ENCODE measurements at places on chromosomes 7 and 10.

GRCh38 chr10:94963901-94964300 lies 25.4 kb downstream of the CYP2C9 start:
- H3K36me3 ChIP-seq, result no peaks in the 10 kb centered on the region
- H3K27ac ChIP-seq, result no peak overlapping the region
- no peaks in the 10 kb centered on the region for H3K4me1 ChIP-seq
- no peaks in the 10 kb centered on the region for H3K27me3 ChIP-seq

DNA sequence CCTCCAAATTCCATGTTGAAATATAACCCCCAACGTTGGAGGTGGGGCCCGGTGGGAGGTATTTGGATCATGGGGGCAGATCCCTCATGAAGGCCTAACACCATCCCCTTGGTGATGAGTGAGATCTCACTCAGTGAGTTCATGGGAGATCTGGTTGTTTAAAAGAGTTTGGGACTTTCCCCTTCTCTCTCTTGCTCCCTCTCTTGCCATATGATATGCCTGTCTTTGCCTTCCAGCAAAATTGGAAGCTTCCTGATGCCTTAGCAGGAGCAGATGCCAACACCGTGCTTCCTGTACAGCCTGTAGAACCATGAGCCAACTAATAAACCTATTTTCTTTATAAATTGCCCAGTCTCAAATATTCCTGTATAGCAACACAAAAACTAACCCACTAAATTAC lies 55.7 kb upstream of the CDK1 start:
- DNase-seq, result no peak
- no peak overlapping the region for H3K27ac ChIP-seq
- no peak overlapping the region for H3K4me3 ChIP-seq
- peaks cover 31% of the 10 kb centered on the region for H3K36me3 ChIP-seq

DNA sequence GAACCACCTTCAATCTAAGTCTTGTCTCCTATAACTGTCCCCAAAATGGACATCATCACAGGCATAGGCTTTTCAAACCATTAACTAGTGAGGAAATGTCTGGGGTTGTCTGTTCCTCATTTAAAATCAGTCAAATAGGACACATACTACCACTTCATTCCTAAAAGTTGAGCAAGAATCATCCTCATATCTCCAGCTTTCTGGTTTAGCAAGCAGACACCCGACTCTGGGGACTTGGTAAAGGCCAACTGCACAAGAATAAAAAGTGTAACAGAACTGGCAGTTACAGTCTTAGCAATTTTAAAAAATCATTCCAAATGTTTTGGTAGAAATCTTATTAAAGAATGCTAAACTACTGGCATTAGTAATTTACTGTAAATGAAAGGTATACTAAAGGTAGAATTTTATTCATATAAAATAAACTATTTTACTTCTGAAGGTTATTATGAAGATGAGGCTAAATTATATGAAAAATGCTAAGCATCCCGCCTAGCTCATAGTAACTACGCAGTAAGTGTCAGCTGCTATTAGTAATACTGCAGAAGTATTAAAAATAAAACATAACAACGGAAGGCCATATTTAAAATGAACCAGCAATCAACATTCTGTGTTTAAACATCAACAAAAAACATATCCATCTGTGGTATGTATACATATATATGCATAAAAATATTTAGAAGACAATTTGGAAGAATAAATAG lies 60.8 kb downstream of the ZNF438 start:
- no peaks in the 10 kb centered on the region for H3K27me3 ChIP-seq
- peaks cover 8% of the 10 kb centered on the region for H3K36me3 ChIP-seq
- H3K27ac ChIP-seq, result no peak overlapping the region
- H3K4me3 ChIP-seq, result no peak overlapping the region
- H3K4me1 ChIP-seq, result peaks cover 10% of the 10 kb centered on the region

- no peaks in the 10 kb centered on the region for H3K27me3 ChIP-seq
- peaks cover 15% of the 10 kb centered on the region for H3K4me1 ChIP-seq
- no peak overlapping the region for H3K27ac ChIP-seq
Observed at GRCh38 chr10:44960482-44961229, 1.1 kb downstream of the RASSF4 start.

- H3K4me1 ChIP-seq, result no peaks in the 10 kb centered on the region
- no peak overlapping the region for H3K27ac ChIP-seq
- peaks cover 8% of the 10 kb centered on the region for H3K27me3 ChIP-seq
- no peak overlapping the region for H3K4me3 ChIP-seq
- no peak for DNase-seq
Observed at GRCh38 chr7:47999413-47999812, 20.0 kb upstream of the HUS1 start.

Data from activated CD4-positive, alpha-beta memory T cell treated with anti-CD3 and anti-CD28 coated beads, Interleukin-2, amount 10 ng/mL, durations not matched to agents 7 days and 5 days (primary cell).